Endodermal cell (in vitro differentiated cells): ENCODE measurements at places on chromosomes 12 and 14. TPM values are rescaled to one million over a fixed set of nuclear protein-coding genes. Genes with fewer than 3 reads are reported as not detected.
A peak's percentile ranks its signal among the peaks of the same experiment; 100 is the strongest.

The R3HDM2 gene
- 116 to 133 TPM (median 125 TPM) in 3 replicates for total RNA-seq

The SPX gene
- total RNA-seq = 0.35 to 0.59 TPM (median 0.38 TPM) in 3 replicates

GRCh38 chr12:120237360-120238171 lies 28.0 kb downstream of the PXN start:
- no peak for DNase-seq

GRCh38 chr12:76264611-76265012 lies 83.6 kb downstream of the BBS10 start:
- peak; percentile 7 for DNase-seq

DNA sequence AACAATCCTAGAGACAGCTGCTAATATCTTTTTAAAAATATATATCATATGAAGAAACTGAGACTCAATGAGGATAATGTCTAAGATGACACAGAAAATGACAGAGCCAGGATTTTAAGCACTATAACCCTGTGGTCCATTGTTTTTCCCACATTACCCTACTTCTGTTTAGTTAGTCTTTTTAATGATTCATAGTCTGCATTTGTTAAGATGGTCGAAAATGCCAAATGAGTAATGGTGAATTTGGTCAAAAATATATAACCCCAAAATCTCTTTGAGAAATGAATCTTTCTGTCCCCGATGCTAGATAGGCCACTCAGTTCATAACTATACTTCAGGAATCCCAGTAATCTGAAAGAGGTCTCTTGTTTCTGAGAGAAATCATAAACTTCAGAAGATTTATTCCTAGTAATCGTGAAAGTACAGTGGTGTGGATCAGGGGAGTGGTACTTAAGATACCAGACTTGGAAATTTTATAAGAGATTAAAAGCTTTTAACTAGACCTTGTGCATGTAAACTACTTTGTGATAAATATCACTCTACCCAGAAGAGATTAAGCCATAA lies 10.8 kb downstream of the RTRAF start:
- no peak for DNase-seq

- DNase-seq = peak; percentile 65
These were observed 1031.8 kb downstream of the GALC start for GRCh38 chr14:86961106-86961716.

DNA sequence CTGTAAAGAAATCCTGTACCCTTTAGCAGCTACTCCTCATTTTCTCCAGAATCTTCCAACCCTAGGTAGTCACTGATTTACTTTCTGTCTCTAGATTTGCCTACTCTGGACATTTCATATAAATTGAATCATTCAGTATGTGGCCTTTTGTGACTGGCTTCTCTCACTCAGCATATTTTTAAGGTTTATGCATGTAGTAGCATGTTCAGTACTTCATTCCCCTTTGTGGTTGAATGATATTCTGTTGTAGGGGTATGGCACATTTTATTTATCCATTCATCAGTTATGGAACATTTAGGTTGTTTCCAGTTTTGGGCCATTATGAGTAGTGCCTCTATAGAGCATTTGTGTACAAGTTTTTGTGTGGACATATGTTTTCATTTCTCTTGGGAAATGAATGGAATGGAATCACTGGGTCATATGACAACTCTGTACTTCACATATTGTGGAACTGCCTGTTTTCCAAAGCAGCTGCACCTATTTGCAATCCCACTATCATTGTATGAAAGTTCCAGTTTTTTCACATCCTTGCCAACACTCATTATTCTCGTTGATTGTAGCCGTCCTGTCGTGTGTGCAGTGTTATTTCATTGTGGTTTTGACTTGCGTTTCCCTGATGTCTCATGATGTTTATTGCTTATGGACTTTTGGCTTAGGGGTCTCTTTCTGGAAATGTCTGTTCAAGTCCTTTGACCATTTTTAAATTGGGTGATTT lies 57.2 kb downstream of the ATF7IP start:
- no peak for DNase-seq

GRCh38 chr14:58574623-58575022 lies 63.1 kb upstream of the DACT1 start:
- DNase-seq = no peak

GRCh38 chr12:19474147-19474546 lies 34.9 kb downstream of the AEBP2 start:
- no peak for DNase-seq

DNA sequence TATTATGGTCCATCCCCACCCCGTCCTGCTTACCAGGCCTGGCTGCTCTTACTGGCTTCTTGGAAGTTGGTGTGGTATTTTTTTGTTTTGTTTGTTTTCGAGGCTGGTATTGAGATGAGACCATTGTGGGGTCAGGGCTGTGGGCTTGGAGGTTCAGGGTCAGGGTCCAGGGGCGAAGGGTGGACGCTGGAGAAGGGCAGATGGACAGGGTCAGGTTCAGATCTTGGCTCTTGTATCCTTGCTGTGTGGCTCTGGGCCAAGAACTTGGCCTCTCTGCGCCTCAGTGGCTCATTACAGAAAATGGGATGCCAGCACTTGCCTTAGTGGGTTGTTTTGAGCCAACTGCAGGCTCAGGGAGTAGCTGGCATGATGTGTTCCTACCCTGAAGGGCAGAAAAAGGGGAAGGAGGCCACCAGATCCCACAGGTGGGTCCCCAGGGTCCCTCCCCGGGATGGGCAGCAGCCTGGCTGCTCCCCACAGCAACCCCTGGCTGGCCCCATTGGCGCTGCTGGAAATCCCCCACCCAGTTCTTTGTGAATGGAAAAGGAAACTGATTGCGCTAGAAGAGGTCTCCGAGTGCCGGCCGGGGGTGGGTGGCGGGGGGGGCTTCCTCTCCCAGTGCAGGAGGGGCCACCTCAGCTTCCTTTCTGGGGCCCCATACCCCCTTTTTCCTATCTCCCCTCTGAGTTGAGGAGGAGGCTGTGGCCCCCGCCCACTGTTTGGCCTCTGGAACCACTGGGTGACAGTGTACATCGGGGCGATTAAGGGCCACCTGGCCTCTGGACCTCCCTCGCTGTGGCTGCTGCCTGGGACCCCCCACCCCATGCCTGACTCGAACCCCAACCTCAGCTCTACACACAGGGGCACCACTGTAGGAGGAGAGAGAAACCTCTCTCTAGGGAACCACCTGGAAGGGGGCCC lies 25.0 kb downstream of the SH2B3 start:
- DNase-seq = no peak

- peak; percentile 99 for DNase-seq
These were observed at the start of gene PCK2 for GRCh38 chr14:24093901-24094840. PCK2 (plus strand) TSS chr14:24094311; CDS start chr14:24094406, 95 bp downstream.

GRCh38 chr14:102731101-102731870 lies 46.0 kb upstream of the TRAF3 start:
- peak; percentile 50 for DNase-seq

GRCh38 chr12:87795555-87795954 lies 233.6 kb downstream of the C12orf50 start:
- no peak for DNase-seq

DNA sequence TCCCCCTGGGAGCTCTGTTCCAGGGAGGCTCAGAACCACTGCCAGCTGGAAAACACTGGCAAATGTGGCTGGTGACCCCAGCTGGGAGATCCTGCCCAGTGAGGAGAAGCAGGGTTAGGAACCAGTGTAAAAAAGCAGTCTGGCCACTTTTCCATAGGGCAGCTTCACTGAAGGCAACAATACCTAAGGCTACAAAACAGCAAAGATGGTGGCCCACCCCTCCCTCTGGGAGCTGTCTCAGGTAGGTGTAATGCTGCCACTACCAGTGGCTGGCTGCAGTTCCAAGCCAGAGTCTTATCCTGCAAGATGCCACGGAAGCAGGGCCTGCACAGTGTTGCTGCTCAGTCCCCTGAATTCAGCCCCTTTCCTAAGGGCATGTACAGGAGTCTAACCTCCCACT lies 50.6 kb upstream of the ANO6 start:
- DNase-seq = no peak

DNA sequence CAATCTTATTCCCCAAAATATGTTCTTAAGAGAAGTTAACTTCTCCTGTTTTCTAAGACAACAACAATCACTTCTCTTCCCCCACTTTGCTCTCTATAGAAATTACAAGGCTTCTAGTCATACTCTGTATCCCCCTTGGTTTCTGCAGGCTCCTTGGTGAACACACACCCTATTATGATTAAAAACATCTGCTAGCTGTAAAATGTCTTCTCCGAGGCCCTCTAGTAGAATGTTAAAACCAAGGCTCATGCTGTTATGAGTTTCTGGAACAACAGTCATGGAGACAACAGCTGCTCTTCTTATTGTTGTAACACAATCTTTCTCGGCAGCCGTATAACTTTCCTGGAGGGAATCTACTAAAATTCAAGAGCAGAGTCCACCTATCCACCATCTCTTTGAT lies 397.5 kb upstream of the CCDC196 start:
- DNase-seq = no peak
